ENCODE measurements at places on chromosomes 1 and 21. TPM values are rescaled to one million over a fixed set of nuclear protein-coding genes. Genes with fewer than 3 reads are reported as not detected.

The WNT3A gene
- total RNA-seq = 0.19 TPM

DNA sequence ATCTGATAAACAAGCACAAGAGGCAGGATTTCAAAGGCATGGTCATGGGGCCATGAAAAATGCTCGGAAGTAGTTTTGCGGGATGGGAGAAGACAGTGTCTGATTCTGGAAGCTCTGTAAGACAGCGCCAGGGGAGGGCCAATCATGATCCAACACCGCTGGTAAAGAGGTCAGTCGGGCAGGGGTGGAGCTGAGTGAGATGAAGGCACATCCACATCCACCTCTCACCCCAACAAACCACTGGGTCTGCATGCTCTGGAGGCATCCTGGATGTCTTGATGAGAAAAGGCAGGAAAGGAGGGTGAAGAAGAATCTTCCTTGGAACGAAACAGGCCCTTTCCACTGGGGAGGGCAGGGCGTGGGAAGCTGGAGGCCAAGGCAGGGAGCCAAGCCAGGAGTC is 288.3 kb downstream of the PCP4 start:
- DNase-seq = no peak
- no peak overlapping the region for H3K27ac ChIP-seq
- H3K27me3 ChIP-seq = no peaks in the 10 kb centered on the region
- H3K4me3 ChIP-seq = no peak overlapping the region

GRCh38 chr1:177950506-177950905 is 19.4 kb downstream of the SEC16B start:
- H3K4me1 ChIP-seq = no peaks in the 10 kb centered on the region
- no peaks in the 10 kb centered on the region for H3K27me3 ChIP-seq
- H3K4me3 ChIP-seq = no peak overlapping the region
- H3K36me3 ChIP-seq = no peaks in the 10 kb centered on the region
- DNase-seq = no peak

- H3K36me3 ChIP-seq = no peaks in the 10 kb centered on the region
- no peak overlapping the region for H3K4me3 ChIP-seq
- no peaks in the 10 kb centered on the region for H3K27me3 ChIP-seq
- H3K4me1 ChIP-seq = no peaks in the 10 kb centered on the region
Measured at GRCh38 chr1:10606064-10606463, 131.3 kb downstream of the PEX14 start.

DNA sequence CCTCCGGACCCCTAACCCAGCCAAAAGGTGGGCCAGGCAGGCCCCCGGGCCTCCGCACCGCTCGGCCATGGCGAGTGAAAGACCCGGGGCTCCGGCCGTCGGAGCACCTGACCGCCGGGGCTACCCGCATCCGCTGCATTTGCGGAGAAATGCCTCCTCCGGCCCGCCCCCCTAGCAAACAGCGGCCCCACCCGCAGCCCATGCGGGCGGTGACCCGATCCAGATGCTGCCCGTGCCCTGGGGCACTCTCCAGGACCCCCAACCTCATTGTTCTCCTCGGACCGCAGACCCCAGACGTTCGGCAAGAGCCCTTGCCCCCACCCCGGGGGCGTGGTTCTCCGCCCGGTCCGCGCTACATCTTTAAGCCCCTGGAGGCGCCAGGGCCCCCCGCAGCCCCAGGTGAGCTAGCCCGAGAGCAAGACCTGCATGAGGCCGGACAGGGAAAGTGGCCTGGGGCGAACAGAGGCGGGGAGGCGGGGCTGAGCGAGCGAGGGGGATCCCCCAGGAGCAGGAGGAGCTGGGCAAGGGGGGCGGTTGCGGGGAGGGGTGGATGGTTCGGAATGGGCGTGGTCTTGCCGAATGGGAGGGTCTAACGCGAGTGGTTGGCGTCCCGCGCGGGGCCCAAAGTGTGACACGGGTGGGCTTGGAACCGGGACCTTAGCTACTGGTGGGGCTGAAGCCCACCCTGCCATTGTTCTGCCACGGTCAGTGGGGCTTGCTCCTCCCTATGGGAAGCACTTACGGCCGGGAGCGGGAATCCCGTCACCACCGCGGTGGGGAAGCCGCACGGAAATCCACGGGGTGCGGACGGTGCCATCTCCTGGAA is 6.3 kb upstream of the CRYBG2 start:
- H3K36me3 ChIP-seq = no peaks in the 10 kb centered on the region
- H3K27me3 ChIP-seq = peaks cover 17% of the 10 kb centered on the region
- peaks cover 21% of the 10 kb centered on the region for H3K4me1 ChIP-seq
- H3K4me3 ChIP-seq = peak overlapping the region; percentile 92
- DNase-seq = peak; percentile 86

DNA sequence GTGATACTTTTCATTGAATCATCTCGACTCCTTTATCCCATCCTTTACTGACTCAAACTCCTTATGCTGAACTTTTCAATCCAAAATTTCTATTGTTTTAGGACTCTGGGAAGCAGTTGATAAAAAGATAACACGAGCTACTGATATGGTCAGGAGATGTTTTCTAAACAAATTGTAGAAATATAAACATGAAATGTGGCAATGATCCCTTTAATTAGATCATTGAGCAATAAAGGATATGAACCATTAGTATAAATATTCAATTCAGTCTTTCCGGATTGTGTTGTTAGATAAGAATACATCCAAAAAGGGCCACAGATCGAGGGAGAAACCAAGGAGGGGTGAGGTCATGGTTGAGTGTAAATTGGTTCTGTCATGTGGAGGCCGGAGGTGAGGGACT is 88.4 kb downstream of the NID1 start:
- no peak for DNase-seq
- H3K4me3 ChIP-seq = no peak overlapping the region
- H3K27me3 ChIP-seq = no peaks in the 10 kb centered on the region
- H3K27ac ChIP-seq = no peak overlapping the region
- no peaks in the 10 kb centered on the region for H3K4me1 ChIP-seq

GRCh38 chr1:32201011-32201855 is 838 bp downstream of the CCDC28B start:
- peak overlapping the region; percentile 47 for H3K4me3 ChIP-seq
- no peak overlapping the region for H3K27ac ChIP-seq
- peaks cover 15% of the 10 kb centered on the region for H3K36me3 ChIP-seq
- H3K4me1 ChIP-seq = peaks cover 18% of the 10 kb centered on the region
- H3K27me3 ChIP-seq = no peaks in the 10 kb centered on the region

The CASZ1 gene
- total RNA-seq = 6.1 TPM

GRCh38 chr1:197984289-197984688 is 67.1 kb downstream of the LHX9 start:
- H3K27ac ChIP-seq = no peak overlapping the region
- H3K4me3 ChIP-seq = no peak overlapping the region
- no peaks in the 10 kb centered on the region for H3K36me3 ChIP-seq
- no peaks in the 10 kb centered on the region for H3K27me3 ChIP-seq

The MTARC1 gene
- 42.4 TPM for total RNA-seq

The CRYAA gene
- total RNA-seq = not detected

The MSTO1 gene
- 47.0 TPM for total RNA-seq

The SPRR5 gene
- total RNA-seq = not detected

DNA sequence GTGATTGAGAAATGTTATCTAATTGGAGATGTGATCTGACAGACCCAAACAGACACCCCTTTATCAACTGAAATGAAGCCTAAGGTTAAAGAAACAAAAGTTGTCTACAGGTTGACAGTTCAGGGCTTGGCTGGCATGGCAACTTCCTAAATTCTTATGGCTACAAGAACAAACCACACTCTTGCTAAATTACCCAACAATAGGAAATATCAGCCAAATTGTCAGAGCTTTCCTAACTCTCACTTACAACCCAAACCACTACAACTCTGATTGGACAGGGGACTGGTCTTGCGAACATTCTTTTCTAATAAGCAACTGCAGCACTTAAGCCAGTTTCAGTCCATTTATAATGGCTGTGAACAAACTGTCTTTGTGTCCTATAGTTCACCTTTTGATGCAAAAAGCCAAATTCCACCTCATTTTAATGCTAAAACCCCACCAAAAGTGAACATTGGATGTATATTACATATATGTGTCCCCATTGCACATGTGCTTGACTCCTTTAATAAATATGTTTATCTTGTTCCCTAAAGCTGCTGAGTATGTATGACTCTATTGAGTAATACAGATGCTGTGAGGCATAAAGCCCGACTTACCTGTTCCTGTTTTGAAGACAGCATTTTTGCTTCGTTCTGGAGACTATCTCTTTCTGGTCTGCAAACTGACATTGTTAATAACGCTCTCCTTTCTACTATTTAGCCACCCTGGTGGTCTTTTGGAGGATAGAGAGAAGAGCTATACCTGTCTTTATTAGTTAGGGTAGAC is 101.3 kb upstream of the HMCN1 start:
- no peak overlapping the region for H3K4me3 ChIP-seq
- H3K4me1 ChIP-seq = no peaks in the 10 kb centered on the region
- no peak for DNase-seq
- no peaks in the 10 kb centered on the region for H3K36me3 ChIP-seq
- no peaks in the 10 kb centered on the region for H3K27me3 ChIP-seq

DNA sequence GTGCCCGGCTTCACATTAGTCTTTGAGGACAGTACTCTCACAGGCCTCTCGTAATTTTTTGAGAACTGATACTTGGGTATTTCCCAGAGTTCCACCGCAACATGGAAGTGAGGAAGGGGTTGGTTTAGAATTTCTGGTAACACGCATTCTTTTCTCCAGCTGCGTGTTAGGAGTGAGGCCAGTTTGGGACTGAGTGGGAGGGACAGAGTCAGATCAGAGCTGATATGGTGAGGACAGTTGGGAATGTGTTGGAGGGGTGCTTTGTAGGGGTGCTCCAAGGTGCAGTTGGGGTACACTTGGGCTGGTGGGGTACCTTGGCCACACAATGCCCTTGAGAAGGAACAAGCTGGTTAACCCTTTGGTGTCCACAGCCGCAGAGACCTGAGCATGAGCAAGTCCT is 6.7 kb downstream of the FBXO6 start:
- H3K36me3 ChIP-seq = peaks cover 44% of the 10 kb centered on the region
- no peaks in the 10 kb centered on the region for H3K4me1 ChIP-seq
- no peaks in the 10 kb centered on the region for H3K27me3 ChIP-seq
- no peak overlapping the region for H3K4me3 ChIP-seq
- no peak overlapping the region for H3K27ac ChIP-seq

DNA sequence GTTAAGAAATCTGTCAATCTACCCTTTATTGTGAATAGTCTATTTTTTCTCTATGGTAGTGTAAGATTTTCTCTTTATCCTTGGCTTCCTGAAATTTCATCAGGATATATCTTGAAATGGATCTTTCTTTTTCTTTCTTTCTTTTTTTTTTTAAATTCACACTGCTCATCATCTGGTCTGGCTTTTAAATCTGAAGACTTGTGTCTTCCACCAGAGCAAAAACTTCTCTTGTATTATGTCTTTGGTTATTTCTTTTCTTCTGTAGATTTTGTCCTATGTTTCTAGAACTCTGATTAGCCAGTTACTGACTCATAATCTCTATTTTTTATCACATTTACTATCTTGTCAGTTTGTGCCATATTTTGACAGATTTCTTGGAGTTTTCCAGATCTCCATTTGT is 133.8 kb upstream of the LMO4 start:
- no peaks in the 10 kb centered on the region for H3K4me1 ChIP-seq
- no peaks in the 10 kb centered on the region for H3K27me3 ChIP-seq
- no peak overlapping the region for H3K4me3 ChIP-seq
- H3K27ac ChIP-seq = no peak overlapping the region

- no peaks in the 10 kb centered on the region for H3K4me1 ChIP-seq
- DNase-seq = no peak
- H3K27me3 ChIP-seq = no peaks in the 10 kb centered on the region
- H3K36me3 ChIP-seq = no peaks in the 10 kb centered on the region
- no peak overlapping the region for H3K27ac ChIP-seq
- H3K4me3 ChIP-seq = no peak overlapping the region
Measured at GRCh38 chr1:238135708-238136664, 245.3 kb upstream of the ZP4 start.

- DNase-seq = peak; percentile 31
- no peak overlapping the region for H3K4me3 ChIP-seq
- H3K27ac ChIP-seq = no peak overlapping the region
- H3K36me3 ChIP-seq = no peaks in the 10 kb centered on the region
- no peaks in the 10 kb centered on the region for H3K27me3 ChIP-seq
Measured at GRCh38 chr1:94734963-94735901, 84.9 kb upstream of the SLC44A3 start.

DNA sequence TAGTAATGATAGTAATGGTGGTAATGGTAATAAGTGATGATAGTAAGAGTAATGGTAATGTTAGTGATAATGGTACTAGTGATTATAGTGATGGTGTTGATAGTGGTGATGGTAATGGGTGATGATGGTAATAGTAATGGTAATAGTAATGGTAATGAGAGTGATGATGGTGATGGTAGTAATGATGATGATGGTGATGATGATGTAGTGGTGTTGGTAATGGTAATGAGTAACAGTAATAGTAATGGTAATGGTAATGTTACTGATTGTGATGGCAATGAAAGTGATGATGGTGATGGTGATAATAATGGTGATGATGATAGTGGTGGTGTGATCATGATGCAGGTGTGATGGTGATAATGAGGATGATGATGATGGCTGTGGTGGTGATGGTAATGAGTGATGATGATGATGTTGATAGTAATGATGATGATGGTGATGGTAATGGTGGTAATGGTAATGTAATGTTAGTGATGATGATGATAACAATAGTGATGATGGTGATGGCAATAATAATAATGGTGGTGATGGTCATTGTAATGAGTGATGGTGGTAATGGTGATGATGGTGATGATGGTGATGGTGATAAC is 235.0 kb downstream of the MATN1 start:
- no peaks in the 10 kb centered on the region for H3K36me3 ChIP-seq
- no peaks in the 10 kb centered on the region for H3K4me1 ChIP-seq
- no peaks in the 10 kb centered on the region for H3K27me3 ChIP-seq
- no peak overlapping the region for H3K4me3 ChIP-seq

The VWA5B1 gene
- 2.3 TPM for total RNA-seq

DNA sequence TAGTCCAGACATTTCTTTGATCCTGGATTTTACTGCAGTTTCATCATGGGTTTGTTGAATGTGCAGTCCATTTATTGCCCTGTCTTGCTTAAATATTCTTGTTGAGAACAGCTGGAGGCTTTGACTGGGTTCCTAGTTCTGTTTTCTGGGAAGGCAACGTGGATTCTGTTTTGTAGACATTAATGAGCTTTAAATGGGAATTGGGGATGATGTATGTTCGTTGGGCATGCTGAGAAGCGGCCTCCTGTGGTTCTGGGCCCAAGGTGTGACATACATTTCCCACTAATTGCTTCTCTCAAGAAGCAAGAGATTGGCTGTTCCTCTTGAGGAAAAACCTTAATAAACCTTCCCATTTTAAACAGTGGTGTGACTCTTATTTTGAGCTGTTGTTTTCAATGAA is 22.9 kb downstream of the INKA2 start:
- no peak overlapping the region for H3K27ac ChIP-seq
- no peak for DNase-seq
- H3K4me3 ChIP-seq = no peak overlapping the region
- no peaks in the 10 kb centered on the region for H3K27me3 ChIP-seq
- H3K4me1 ChIP-seq = peaks cover 13% of the 10 kb centered on the region
- no peaks in the 10 kb centered on the region for H3K36me3 ChIP-seq

The E2F2 gene
- total RNA-seq = 6.1 TPM

GRCh38 chr21:46065914-46066551 is 31.9 kb upstream of the COL6A2 start:
- no peaks in the 10 kb centered on the region for H3K36me3 ChIP-seq
- H3K4me3 ChIP-seq = no peak overlapping the region
- no peak for DNase-seq
- H3K27me3 ChIP-seq = no peaks in the 10 kb centered on the region

The OR14C36 gene
- total RNA-seq = not detected

The FCMR gene
- not detected for total RNA-seq

The HCRTR1 gene
- 0.35 TPM for total RNA-seq

The WNT4 gene
- total RNA-seq = 1.4 TPM

All from H1 (cell line).